ENCODE measurements at places on chromosomes 1 and 21.

DNA sequence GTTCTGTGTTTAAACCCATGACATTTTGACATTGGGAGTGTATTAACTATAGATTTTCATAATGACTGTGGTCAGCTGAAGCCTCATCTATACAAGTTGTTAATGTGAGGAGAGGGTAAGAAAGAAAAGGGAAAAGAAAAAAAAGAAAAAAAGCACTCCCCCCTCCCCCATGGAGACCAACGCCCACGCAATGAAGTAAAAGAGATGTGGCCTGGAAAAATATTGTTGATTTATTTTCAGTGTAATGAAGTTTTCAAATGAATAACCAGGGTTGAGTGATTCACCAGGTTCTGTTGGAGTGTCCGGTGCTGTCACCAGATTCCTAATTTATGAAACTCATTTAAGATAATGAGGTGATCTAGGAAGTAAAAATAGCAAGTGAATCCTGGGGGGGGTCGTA is 4.7 kb downstream of the RNF220 start:
- DNase-seq: no peak

- no peak for DNase-seq
Measured at GRCh38 chr21:45365608-45366241, 39.2 kb upstream of the COL18A1 start.

GRCh38 chr1:116195077-116195868 is 84.1 kb downstream of the MAB21L3 start:
- DNase-seq: no peak

DNA sequence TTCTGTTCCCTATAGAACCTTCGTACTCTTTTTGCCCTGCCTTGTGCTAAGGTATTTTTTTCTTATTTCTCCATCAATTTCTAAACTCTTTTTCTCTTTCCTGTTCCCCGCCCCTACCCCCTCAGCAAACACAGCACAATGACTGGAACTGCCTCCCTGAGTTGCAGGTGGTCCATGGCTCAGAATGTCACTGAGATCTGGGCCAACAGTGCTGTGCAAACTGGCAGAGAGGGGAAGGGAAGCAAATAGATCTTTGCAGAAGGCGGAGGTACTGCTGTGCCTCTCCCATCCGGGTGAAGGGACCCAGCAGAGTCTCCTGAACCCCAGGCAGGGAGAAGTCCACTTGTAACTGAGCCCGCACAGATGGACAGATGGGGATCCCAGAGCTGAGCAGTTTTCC is 32.6 kb upstream of the A3GALT2 start:
- no peak for DNase-seq

GRCh38 chr1:41882068-41882477 is 36.6 kb downstream of the HIVEP3 start:
- no peak for DNase-seq

DNA sequence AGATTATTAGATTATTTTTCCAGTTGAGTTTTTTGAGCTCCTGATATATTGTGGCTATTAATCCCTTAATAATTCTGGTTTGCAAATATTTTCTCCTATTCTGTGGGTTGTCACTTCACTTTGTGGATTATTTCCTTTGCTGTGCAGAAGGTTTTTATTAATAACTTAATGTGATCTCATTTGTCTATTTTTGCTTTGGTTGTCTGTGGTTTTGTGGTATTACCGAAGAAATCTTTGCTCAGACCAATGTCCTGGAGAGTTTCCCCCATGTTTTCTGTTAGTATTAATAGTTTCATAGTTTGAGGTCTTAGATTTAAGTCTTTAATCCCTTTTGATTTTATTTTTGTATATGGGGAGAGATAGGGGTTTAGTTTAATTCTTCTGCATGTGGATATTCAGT is 7.1 kb upstream of the TBX19 start:
- DNase-seq: no peak

GRCh38 chr1:160206036-160206389 is 829 bp downstream of the PEA15 start:
- DNase-seq: no peak

- DNase-seq: no peak
Measured at GRCh38 chr1:240255922-240256321, 164.2 kb downstream of the FMN2 start.

- DNase-seq: no peak
Measured at GRCh38 chr1:63042278-63042677, 258.3 kb downstream of the ATG4C start.

GRCh38 chr1:33918368-33918767 is 54.5 kb downstream of the HMGB4 start:
- no peak for DNase-seq

DNA sequence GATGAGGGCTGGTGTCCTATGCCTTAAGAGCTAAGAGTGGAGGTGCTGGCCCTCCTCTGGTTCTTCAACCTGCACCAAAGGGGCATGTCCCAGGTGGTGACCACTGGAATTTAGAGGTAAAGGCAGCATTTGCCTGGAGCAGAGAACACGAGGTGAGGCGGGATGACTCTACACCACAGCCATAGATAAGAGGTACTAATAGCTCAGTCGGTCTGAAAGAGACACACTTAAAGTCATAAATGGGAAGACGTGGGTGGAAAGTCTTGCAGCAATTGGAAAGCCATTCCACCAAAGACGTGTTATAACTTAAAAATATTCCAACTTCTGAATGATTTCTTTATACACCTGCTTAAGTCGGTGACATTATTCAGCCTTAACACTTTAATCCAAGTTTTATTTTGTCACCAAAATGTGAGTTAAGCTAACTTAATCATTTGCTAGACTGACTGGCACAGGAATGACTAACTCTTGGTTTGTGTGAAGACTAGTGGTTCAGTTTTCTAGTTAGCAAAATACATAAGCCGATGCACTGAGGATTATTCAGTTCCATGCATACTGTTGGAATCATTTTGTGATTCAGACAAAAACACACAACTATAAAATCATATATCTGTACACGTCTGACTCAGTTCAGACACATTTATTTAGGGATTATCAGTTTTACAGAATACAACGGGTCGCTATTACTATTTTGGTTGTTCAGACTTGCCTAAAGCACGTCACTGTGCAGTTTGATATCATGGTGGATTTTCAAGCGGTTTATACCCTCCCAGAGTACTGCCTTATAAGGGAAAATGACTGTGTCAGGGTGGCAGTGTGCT is 4.6 kb upstream of the ETS2 start:
- DNase-seq: no peak

- no peak for DNase-seq
Measured at GRCh38 chr1:160264795-160265307, 2.5 kb upstream of the DCAF8 start.

GRCh38 chr21:42685036-42685435 is 31.6 kb downstream of the PDE9A start:
- no peak for DNase-seq

DNA sequence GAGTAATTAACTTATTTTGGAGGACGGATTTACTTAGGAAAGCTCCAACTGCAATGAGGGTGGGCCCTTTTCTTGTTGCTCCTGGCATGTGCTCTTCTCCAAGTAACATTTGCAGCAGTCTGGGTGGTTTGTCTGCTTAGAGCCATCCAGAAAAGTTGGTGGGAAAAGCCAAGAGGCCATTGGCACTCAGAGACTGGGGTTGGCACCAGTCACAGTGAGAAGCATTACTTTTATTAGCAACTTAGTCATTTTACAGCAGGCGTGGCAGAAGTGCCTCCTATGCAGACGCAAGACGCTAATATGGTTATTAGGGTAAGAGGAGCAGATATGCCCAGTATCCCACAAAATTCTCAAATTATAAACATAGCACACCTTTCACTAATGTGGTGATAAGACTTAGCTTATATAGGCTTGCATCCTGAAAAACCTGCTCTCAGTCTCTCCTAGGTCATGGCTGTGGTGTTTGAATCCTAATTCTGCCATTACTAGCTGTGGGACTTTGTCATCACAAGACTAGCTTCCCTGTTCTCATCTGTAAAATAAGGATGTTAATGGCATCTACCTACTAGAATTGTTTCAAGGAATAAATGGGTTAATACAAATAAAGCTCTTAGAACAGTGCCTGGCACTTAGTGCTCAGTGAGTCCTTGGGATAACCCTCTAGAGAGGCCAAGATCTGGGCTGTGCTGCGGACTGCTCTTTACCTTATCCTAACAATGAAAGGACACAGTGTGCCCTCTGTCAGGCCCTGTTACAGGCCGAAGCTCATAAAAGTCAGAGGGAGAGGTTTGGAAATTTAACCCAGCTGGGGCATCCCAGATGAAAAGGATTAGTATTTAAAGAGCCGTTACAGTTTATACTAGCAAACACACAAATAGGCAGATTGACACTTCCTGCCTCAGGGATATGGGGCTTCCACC is 154.6 kb downstream of the ROR1 start:
- DNase-seq: no peak

GRCh38 chr1:179144626-179145025 is 62.8 kb downstream of the TOR3A start:
- DNase-seq: no peak

GRCh38 chr21:45102391-45102932 is 28.1 kb downstream of the ADARB1 start:
- no peak for DNase-seq

DNA sequence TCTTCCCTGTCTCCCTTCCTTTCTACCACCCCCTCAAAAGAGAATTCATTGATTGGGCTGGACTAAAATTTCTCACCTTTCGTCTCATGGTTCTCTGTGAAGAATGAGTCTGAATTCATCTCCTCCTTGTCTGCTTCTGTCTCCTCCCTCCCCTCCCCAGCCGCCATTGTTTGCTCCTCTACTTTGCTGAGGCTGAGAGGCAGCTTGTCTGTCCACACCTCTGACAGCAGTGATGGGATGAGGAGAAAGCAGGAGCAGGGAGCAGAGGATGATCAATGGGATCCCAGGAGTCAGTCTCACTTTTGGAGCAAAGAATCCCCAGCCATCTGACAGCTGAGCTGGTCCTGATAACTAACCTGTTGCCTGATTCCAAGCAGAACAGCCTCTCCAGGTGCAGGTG is 2.5 kb downstream of the ILDR2 start:
- no peak for DNase-seq

DNA sequence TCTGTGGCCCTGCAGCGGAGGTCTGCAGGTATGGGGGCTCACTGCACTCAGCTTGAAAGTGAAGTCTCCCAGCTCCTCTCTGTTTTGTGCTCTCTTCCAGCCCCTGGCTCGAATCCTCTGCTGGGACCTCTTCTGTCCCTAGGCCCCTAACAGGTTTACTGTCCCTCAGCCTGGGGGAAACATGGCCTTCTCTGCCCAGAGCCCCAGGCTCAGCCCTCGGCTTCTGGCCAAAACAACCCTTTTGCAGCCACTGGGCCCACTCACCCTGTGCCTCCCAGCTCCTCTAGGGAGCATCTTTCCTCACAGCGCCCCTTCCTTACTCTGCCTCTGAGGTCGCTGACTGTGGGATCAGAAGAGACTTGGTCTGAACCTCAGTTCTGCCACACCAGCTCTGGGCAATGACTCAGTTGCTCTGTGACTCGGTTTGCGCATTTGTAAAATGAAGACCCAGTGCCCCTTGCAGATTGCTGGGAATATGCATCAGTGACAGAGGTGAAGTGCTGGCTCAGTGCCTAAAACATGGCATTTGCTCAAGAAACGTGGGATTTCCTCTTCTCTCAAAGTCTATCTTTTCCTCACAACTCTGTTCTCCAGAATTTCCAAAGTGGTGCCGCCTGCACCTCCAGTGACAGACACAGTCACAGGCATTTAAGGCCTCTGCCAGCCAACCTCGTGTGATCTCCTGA is 26.5 kb upstream of the TENT5C start:
- no peak for DNase-seq

DNA sequence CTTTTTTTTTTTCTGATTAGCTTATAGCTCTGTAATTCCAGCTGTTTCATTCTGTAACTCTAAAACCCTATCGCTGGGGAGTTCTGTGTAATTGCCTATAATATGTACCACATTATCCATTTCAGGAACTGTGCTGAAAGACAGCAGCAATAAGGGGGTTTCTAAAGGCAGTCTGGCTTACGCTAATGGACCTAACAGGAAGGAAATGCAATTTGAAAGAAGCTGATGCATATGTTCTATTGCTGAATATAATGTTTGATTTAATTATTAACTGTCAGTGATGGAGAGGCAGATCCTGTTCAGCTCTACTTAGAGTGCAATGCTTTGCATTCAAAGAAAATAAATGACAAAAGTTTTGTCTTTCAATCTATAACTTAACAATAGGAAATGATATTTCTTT is 209.4 kb upstream of the SNX7 start:
- no peak for DNase-seq

DNA sequence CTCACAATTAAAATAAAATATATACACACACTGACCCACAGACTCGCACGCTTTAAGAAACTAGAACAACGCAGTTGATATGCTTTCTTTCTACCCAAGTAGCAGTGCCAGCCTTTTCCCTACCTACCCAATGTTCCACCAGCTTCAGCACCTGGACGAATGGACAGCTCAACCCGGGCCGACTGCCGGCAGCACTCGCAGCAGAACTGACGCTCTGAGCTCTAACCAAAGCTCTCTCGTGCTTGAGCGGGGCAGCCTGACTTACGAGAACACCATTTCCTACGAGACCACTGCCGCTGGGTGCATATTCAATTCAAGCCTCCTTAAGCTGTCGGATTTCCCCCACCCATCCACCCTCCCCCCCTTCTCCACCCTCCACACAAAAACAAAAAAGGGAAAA is 127.4 kb upstream of the DPYD start:
- no peak for DNase-seq

GRCh38 chr1:243718893-243719292 is 131.2 kb downstream of the AKT3 start:
- DNase-seq: no peak

DNA sequence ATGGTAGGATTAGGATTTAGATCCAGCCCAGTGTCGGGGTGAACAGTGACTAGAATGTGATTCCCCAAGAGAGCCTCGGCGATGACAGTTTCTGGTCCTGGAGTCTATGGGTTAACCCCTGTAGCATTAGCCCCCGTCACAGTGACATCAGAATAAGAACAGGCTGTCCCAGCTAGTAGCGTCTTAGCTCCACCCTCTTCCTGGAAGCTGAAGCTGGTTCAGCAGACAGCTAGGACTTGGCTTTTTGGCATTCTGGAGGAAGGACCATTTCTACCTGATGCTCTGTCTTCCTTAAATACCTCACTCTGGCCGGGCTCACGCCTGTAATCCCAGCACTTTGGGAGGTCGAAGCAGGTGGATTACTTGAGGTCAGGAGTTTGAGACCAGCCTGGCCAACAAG is 5.0 kb downstream of the NDUFS2 start:
- no peak for DNase-seq

DNA sequence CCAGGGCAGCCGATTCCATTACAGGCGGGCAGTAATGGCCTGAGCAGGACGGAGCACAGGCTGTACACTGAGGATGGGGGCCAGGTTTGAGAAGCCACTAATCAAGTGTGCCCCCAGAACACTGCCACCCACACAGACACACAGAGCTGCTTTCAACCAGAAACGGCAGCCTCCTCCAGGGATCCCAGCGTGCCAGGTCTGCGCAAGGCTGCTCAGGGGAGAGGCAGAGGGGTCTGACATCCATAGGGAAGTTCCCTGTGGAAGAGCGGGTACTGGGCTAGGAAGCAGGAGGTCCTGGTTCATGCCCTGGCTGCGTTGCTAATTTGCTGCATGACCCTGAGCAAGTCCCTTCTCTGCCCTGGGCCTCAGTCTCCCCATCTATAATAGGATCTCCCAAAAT is 26.1 kb upstream of the ALDH4A1 start:
- DNase-seq: no peak

GRCh38 chr1:204623365-204623893 is 62.1 kb downstream of the LRRN2 start:
- no peak for DNase-seq

All from activated CD8-positive, alpha-beta memory T cell treated with anti-CD3 and anti-CD28 coated beads for 48 hours (primary cell).